Activated naive CD4-positive, alpha-beta T cell treated with Interleukin-2 at 50 U/mL for 16 hours (primary cell): ENCODE measurements at places on chromosomes 3 and 15.

DNA sequence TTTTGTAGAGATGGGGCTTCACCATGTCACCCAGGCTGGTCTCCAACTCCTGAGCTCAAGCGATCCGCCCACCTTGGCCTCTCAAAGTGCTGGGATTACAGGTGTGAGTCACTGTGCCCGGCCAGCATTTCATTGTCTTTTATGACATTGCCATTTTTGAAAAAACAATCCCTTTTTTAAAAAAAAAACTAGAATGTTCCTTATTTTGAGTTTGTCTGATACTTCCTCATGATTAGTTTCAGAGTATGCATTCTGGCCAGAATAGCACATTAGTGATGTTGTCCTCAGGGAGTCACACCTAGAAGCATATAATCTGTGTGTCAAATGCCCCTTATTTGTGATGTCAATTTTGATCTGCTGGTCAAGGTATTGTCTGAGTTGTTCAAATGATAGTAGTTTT is 21.2 kb upstream of the NMD3 start:
- DNase-seq = no peak

DNA sequence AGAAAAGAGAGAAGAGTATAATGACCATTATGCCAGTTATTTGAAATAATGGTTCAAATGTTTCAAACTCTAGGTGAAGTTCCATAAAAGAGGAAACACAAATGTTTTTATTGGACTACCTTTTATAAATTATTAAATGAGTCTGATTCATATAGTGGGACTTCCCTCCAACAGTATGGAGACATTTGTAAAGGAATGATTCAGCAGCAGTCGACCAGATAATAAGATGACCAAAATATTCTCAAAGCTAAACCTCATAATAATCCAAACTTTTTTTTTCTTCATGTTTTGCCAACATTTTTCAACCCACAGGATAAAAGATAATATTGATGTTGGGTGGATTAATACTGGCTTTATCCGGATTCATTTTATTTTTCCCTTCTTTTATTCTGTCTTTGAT is 18.8 kb downstream of the TIPARP start:
- no peak for DNase-seq

DNA sequence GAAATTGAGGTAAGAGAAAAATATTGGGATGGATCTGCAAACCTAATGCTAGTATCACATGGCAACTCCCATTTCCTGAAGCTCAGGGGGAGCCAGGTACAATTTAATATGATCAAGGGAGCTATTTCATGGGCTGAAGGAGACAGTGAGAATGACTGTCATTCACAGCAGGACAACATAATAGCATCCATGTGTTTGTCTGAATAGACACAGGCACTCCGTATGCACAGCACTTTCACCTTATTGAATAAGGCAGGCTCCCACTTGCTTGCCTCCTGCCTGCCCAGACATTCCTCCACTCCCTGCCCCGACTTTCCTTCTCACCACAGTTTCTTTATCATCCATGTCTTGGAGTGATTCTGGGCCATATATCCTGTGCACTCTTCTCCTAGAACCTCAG is 156.6 kb upstream of the SLC24A5 start:
- DNase-seq = no peak

- no peak for DNase-seq
Observed at GRCh38 chr3:37987315-37987697, 3.3 kb upstream of the VILL start.

DNA sequence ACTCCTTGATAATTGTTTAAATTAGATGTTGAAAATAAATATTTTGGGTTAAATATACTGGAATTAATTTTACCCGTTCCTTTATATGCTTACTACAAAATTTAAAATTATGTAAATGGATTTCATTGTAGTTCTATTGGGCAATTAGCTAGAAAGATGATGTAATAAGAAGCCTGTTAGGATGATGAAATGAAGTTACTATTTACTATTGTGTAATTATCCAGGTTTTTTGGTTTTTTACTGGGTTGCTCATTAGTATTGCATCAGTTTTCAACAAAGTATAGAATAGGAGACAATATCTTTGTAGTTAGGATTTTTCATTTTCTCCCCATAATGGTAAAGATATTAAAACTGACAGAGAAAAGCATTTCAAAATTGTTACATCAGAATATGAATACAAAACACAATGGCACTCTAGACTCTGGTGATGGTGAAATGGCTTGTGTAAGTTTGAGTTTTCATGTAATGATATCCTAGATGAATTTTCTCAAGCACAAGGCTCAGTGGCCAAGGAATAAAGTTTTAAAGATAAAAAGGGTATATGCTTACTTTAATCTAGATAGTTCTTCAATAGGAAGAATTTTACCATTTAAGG is 222.0 kb downstream of the P3H2 start:
- no peak for DNase-seq

GRCh38 chr15:69341356-69341755 is 42.6 kb downstream of the PAQR5 start:
- no peak for DNase-seq

DNA sequence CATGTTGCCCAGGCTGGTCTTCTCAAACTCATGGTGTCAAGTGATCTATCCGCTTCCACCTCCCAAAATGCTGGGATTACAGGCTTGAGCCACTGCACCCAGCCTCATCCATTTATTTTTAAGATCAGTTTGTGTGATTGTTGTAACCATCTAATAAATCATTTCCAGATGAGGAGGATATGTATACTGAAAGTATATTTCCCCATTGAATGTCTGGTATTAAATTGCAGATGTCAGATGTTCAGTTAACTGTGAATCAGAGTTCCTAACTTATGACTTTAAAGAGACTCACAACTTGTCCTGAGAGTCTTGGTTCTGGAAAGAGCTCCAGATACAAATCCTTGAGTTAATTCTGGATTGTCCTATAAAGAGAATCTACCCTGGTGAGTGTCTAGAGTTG is 62.4 kb downstream of the TRIM71 start:
- no peak for DNase-seq

DNA sequence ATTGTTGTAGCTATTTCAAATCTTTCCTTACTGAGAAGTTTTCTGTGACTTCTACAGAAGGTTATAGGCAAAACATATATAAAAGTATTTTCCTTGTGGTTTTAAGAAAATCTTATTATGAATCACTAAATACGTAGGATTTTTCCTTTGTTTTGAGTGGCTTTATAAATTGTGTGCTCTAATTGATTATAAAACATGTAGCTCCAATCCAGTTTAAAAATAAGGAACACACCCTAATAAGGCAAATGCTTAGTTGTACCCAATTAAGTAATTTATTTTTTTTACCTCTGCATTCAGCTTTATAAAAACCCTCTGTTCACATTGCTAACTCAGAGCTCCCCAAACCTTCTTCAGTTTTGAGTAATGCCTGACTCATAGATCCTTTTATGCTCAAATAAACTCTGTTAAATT is 408.0 kb downstream of the NAALADL2 start:
- no peak for DNase-seq

GRCh38 chr15:85412956-85413854 is 32.8 kb downstream of the AKAP13 start:
- DNase-seq = peak; percentile 79

DNA sequence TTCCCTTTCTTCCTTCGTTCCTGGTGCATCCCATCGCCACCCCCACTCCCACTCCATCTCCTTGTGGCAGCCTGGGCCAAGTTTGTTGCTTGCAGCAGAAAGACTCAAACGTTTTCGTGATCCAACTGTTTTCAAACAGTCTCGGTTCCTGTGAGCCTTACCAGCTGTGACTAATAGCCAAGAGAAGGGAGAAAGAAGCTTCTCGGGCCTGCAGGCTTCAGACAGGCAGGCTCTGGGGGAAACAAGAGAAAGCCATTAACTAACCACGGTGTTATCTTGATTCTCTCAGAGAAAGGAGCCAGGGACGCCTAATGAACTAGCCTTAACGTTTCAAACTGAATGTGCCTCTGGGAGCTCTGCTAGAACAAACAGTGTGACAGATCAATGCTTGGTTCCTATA is 742.0 kb downstream of the NR2F2 start:
- DNase-seq = no peak

DNA sequence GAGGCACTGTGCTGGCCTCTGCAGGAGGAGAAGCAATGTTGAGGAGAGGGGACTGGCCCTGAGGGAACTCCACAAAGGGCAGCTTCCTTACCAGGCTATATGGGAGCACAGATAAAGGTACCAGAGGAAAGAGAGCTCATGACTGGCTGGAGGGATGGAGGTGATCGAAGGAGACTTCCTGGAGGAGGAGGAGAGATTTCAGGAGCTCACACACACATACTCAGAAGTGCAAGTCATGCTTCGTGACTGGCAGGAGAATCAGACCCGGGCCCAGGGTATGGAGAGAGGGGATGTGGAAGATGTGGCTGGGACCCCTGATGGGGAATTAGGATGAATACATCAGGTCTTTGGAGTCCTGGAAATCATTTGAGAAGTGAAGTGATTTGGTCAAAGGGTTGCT is 85.4 kb downstream of the ABHD5 start:
- DNase-seq = no peak

GRCh38 chr3:73707772-73708171 is 83.0 kb upstream of the PDZRN3 start:
- DNase-seq = no peak

GRCh38 chr3:45896956-45897355 is 10.6 kb downstream of the CCR9 start:
- DNase-seq = no peak

GRCh38 chr3:131435000-131435399 is 53.4 kb downstream of the NUDT16 start:
- no peak for DNase-seq
